ENCODE measurements at places on chromosomes 1 and 21. TPM values are rescaled to one million over a fixed set of nuclear protein-coding genes. Genes with fewer than 3 reads are reported as not detected.

Gene RFX5
- polyA plus RNA-seq, result 82.3 TPM

Gene FMO4
- polyA plus RNA-seq, result 0.64 TPM

Gene DYNLT4
- not detected for polyA plus RNA-seq

Gene IFNLR1
- polyA plus RNA-seq, result 3.2 TPM

Gene TSPAN2
- not detected for polyA plus RNA-seq
